ENCODE measurements at places on chromosomes 2 and 18.

DNA sequence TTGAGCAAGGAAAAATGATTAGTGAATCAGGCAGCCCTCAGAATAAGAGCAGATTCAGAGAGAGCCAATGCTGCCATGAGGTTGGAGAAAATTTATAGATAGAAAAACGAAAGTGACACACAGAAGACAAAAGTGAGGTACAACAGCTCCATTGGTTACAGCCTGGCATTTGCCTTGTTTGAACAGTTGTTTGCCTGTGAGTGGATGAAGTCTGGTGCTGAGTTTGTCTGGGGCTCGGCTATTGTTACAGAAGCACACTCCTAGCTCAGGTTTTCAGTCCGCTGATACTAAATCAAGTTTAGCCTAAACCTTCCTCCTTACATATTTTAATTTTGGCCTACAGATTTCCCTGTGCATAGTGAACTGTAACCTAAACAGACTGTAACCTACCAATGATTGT, 387.8 kb upstream of the RAB12 start:
- DNase-seq, result no peak

- no peak for DNase-seq
Measured at GRCh38 chr2:106189764-106190468, 4.2 kb downstream of the UXS1 start.

DNA sequence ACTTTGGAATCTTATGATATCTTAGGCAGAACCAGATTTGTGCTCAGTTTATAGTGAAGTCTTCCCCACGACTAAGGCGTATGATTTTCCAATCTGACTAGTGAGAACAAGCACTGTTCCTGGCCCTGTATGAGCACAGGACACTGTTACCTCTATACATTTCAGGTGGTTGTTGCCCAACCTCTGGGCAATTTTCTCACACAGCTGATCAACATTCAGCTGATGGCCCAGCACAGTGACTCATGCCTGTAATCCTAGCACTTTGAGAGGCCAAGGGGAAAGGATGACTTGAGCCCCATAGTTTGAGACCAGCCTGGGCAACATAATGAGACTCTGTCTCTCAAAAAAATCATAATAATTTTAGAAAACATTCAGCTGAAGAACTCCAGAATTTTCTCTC, 119.5 kb downstream of the ASXL3 start:
- no peak for DNase-seq

- DNase-seq, result no peak
Measured at GRCh38 chr18:46035696-46036680, 36.1 kb downstream of the PSTPIP2 start.

DNA sequence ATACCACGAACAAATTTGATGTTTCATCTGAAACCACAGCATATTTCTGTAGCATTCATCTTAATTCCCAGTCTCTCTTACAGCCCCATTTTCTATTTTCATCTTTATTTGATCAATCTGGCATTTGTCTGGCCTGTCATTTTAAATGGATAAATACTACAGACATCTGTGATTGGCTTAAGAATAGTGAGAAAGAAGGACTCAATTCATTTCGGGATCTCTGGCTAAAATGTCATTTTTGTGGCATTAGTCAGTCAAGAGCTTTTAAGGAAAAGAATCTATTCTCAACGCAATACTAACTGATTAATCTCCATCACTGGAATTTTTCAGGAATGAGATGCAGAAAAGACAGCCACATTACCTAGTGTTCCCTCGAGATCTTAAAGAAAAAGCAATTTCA, 585.9 kb downstream of the IRS1 start:
- no peak for DNase-seq
